ENCODE measurements at places on chromosomes 1 and 21.

DNA sequence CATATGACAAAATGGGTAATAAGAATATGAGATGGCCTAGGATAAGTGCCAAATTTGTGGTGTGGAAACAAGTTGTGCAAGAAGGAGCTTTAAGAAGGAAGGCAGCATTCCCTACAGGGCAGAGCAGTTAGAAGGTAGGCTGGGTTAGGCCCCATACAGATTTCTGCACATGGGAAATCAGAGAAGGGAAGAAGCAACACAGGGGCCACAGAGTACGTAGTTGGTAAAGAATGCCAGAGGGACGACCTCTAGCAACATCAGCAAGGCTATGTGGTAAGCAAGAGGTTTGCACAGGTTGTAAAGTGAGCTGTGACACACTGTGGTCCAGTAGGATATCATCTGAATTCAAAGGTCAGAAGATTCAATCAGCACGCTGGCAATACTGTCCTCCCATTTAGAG is 765.6 kb upstream of the B3GALT2 start:
- no peak for DNase-seq

GRCh38 chr1:147273409-147274336 is 31.2 kb downstream of the CHD1L start:
- no peak for DNase-seq

DNA sequence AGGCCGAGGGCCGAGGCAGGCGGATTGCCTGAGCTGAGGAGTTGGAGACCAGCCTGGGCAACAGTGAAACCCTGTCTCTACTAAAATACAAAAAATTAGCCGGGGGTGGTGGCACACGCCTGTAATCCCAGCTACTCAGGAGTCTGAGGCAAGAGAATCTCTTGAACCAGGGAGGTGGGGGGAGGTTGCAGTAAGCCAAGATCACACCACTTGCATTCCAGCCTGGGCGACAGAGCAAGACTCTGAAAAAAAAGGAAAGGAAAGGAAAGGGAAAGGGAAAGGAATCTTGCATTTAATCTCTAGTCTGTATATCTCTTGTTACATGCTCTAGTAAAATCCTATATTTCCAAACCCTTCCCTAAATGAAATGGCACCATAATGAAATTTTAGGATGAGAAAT is 328.3 kb upstream of the ADGRL2 start:
- DNase-seq = no peak

DNA sequence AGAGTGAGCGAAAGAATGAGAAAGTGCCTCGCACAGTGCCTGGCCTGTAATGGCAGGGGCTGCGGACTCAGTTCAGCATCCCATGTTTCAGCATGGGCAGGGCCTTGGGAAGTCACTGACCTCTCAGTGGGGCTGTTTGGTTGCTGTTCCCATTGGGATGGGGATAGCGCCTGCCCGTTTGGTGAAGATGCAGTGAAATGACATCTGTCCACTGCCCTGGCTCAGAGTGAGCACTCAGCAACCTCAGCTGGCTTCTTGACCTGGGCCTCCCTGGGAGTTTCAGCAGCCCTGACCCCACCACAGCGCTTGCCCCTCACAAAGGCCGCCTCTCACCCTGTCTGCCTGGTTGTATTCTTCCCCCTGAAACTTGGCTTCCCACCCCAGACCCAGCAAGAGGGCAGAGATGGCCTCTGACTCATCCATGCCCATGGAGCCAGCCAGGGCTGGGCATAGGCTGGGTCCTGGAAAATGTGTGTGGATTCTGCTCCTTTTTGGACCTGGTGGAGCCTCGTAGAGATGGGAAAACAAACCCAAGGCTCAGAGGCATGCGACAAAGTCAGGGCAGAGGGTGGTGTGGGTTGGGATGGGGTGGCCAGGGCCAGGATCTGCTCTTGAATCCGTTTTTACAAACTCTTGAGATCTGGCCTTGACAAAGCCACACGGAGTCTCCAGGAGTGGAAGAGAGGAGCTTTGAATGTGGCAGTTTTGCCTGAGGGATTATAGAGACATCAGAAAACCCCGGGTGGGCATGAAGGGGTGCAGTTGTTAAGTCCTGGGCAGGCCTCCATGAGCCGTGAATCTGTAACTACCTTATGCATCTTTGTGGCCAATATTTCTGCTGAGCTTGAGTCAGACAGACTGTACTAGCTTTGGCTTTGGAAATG is 1.2 kb downstream of the XKR8 start:
- no peak for DNase-seq

GRCh38 chr1:99869304-99869703 is 19.1 kb downstream of the AGL start:
- no peak for DNase-seq

GRCh38 chr1:19616489-19616888 is 27.6 kb upstream of the NBL1 start:
- DNase-seq = no peak

GRCh38 chr1:208809876-208810275 is 565.7 kb upstream of the PLXNA2 start:
- no peak for DNase-seq

GRCh38 chr1:101314244-101314643 is 77.4 kb downstream of the S1PR1 start:
- DNase-seq = no peak

GRCh38 chr21:41437729-41438128 is 11.7 kb downstream of the MX1 start:
- DNase-seq = no peak

GRCh38 chr1:87872692-87873091 is 544.0 kb downstream of the LMO4 start:
- no peak for DNase-seq

- no peak for DNase-seq
These were observed 273.1 kb upstream of the LYPLAL1 start for GRCh38 chr1:218900615-218901014.

DNA sequence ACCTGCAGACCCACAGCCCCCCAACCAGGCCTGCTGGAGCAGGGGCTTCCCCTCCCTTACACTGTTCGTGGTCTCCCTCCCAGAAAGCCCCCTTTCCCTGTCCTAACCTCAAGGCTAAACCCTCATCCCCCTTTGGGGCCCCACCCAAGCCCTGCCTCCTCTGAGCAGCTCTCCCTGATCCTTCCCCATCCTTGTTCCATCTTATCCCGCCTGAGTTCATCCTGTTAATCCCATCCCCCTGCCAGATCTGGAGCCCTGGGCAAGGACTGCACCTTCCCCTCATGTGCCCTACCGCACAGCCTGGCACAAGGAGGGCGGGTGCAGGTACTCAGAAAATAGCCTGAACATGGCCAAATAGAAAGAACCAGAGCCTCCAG is 6.9 kb upstream of the TNNT2 start:
- DNase-seq = no peak

DNA sequence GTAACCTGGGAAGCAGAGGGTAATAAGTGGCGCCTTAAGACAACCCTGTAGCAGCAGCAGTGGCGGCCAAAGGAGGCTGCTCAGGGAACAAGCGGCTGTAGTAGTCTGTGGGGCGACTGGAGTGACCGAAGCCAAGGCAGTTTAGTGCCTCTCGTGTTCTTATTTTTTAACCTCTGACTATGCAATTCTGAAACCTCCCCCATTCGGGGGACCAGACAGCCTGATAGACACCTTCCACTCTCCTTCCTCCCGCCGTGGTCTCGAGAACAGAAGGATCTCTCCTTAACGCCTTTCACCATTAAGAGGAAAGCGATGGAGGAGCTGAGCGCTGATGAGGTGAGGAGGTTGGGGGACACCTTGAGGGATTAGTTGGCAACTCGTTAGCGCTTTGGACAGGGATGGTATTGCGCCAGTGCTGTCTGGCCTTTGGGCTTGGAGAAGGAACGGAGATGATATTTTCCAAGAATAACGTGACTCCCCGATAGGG is 644 bp downstream of the UBE4B start:
- DNase-seq = no peak

DNA sequence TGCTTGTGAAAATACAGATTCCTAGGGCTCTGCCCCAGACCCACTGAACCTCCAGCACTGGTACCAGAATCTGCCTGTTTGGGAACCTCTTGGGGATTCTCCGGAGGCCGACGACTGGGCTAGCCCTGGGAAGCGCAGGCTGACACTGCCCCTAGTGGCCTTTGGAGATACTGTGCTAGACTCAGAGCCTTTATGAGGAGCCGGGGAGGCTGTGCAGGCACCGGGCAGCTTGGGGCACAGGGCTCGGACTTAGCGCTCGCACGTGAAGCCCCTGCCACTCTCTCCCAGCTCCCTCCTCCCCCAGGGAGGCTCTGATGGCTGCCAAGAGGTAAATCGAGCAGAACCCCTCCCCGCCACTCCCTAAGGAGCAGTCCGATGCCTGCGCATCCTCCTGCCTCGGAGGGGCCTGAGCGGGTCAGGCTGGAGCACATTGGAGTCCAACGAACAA is 144.6 kb upstream of the TNR start:
- no peak for DNase-seq

DNA sequence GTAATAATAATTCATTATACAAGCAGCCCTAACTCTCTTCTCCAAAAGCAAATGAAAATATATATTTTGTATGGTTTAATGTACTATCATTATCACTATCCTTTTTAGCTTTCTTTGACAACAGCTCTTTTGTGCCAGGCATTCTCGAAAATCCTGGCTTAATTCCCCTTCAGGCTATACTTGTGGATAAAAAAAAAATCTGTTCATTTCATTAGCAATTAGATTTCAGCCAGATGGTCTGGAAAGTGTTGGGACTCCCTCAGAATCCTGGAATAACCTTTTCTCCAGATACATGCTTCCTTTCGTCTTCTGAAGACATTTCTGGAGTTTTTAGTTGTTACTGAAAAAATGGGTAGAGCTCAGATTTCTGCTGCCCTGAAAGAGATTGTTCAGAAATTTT is 83.4 kb upstream of the PLPPR4 start:
- DNase-seq = no peak

- DNase-seq = no peak
These were observed 76.5 kb upstream of the BTG3 start for GRCh38 chr21:17688912-17689874.

DNA sequence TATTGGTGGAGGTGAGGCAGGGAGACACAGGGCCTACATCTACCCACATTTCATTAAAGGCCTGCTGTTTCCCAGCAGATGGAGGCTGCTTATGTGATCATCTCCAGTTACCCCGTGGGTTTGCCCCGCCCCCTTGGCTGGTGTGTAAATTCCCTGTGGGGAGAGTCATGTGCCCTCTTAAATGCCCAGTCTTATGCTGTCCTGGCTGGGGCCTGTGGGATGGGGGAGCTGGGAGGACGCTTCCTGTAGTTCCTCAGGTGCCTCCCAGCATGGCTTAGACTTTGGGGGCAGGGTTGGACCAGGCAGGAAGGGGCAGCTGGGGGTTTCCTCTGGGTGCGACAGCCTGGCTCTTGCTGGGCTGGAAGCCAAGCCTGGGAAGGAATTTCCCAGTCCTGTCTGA is 15.5 kb upstream of the CITED4 start:
- no peak for DNase-seq

DNA sequence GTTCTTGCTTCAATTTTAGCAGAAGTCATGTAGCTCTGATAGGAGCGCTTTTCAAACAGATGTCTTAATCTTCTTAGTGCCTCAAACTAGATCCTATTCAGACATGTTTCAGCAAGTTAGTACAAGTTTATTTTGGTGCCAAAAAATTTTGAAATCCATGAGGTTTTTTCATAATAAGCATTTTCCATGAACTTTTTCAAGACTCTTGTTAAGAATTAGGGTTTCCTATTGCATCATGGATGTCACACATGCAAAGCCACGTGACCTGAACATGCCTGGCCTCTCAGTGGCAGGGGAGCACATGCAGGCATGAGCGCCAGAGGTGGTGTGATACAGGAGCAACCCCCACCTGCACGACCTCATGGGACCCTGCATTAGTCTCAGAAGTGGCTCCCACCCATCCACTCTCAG is 67.6 kb downstream of the POFUT2 start:
- DNase-seq = no peak

DNA sequence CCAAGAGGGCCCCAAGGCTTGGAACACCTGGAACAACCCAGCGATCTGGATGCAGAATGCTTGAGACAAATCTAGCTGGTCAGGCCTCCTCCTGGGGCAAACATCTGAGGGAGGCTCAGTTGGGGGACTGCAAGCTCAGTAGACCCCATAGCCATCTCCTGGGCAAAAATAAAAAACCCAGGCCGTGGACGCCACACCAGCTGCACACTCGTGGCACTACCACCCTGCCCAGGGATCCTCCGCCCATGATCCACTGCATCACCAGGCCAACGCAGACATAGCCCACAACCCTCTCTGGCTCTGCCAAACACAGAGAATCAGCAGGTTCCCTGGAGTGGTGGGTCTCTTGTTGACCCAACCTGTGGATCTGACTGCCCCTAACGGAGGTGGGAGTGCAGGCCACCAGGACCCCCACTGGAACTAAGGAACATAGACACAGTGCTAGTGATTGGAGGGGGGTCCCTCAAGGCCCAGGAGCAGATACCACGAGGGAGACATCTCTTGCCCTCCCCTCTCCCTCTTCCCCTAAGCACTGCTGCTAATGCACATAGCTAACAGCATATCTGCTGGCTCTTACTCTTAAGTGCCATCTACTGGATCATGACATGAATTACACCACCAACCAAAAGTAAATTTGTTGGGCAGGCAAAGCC is 147.2 kb downstream of the CHD1L start:
- DNase-seq = no peak

DNA sequence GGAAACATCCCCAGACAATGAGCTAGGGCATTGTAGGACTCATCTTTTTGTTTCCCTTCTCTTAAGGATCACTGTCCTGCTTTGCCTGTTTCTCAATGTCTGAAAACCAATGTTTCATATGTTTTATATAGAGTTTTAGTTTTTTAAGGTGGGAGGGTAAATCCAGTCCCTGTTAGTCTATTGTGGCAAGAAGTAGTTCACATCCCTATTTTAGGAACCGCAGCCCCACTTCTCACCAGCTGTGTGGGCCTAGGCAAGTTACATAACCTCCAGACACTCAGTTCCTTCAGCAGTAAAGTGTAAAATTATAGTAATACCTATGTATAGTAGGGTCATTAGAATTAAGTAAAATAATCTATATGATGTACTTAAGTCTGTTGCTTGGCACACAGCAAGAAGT is 105.8 kb upstream of the WLS start:
- no peak for DNase-seq

- no peak for DNase-seq
These were observed 205.5 kb downstream of the KCNJ6 start for GRCh38 chr21:37710546-37711285.

- no peak for DNase-seq
These were observed 18.8 kb downstream of the TNFRSF9 start for GRCh38 chr1:7921796-7922195.

- no peak for DNase-seq
These were observed 46.8 kb downstream of the TRPM2 start for GRCh38 chr21:44399955-44400790.

DNA sequence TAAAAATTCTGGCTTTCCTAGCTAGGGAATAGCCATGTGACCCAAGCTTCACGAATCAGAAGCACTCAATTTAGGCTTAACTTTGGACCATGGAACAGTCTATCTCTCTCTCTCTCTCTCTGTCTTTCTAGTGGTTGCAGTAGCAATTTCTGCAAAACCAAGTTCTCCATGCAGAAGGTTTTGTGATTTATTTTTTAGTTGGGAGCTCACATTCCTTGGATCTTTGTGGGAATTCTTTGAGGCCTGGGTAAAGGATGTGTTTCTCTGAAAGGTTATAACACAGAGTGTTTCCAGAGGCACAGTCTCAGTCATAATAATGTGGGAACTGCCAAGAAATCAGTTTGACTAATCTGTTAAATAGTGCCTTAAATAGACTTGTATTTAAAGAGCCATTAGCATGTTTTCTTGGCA is 112.3 kb upstream of the COL11A1 start:
- no peak for DNase-seq

GRCh38 chr1:109263234-109263596 is 13.9 kb downstream of the CELSR2 start:
- DNase-seq = no peak

GRCh38 chr21:31668651-31669491 is 9.4 kb downstream of the SOD1 start:
- no peak for DNase-seq

Measured in esophagus squamous epithelium (tissue), 5 donors.